ENCODE measurements at places on chromosomes 16 and 17.

GRCh38 chr17:54968988-54969332, 395 bp downstream of the STXBP4 start:
- DNase-seq, result peak; percentile 10

DNA sequence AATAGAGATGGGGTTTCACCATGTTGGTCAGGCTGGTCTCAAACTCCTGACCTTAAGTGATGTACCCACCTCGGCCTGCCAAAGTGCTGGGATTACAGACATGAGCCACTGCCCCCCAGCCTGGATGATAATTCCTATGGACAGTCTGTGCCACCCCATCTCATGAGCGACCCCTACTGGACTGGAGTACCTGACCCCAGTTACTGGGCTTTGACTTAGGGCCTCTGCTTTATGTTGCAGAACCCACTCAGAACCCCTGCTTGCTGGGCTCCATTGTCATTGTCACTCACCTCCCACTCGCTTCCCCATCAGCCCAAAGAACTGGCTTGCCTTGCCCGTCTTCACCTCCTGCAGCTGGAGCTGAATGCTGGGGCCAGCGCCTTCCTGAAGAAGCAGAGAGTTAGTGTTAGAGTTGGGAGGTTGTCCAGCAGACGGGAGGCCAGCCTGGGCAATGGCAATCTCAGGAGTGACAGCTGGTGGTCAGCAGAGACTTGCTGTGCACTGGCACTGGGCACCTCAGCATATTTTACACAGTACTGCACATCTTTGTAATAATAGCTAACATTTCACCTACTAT, 4.0 kb downstream of the TAC4 start:
- DNase-seq, result no peak

- peak; percentile 60 for DNase-seq
These were observed 90.7 kb upstream of the SMIM36 start for GRCh38 chr17:55601874-55602364.

- peak; percentile 9 for DNase-seq
These were observed 48.0 kb upstream of the CDYL2 start for GRCh38 chr16:80852261-80852872.

GRCh38 chr17:8074554-8074953, 13.0 kb downstream of the ALOX12B start:
- DNase-seq, result no peak

GRCh38 chr17:45016823-45017222, 34.6 kb downstream of the DCAKD start:
- DNase-seq, result no peak

DNA sequence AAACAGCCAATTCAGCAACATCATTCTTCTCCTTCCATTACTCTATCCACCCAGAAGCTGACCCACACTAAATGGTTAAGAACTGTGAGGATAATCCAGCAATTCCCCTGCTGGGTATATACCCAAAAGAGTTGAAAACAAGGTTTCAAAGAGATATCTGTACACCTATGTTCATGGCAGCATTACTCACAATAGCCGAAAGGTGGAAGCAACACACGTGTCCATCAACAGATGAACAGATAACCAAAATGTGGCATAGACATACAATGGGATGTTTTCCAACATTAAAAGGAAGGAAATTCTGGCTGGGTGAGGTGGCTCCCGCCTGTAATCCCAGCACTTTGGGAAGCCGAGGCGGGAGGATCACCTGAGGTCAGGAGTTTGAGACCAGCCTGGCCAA, 19.9 kb downstream of the MIS12 start:
- no peak for DNase-seq

DNA sequence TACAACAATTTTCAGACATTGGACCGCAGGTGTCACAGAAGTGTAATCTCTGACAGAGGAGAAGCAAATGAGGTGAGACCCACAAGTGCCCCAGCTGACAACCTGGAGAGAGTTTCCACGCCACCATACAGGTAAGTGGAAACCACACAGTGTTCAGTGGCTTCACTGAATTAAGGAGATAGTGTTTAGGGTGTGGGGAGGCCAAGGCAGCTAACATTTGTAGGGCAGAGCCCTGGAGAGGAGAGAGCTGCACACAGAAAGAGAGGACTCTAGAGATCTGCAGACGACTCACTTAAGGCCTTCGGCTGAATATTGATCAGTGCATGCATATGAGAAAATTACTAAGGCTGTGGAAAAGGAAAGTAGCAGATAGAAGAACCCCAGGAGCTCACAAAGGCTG, 228.9 kb upstream of the TNRC6C start:
- no peak for DNase-seq

- DNase-seq, result no peak
These were observed 929.6 kb upstream of the CDH8 start for GRCh38 chr16:62965831-62966230.

DNA sequence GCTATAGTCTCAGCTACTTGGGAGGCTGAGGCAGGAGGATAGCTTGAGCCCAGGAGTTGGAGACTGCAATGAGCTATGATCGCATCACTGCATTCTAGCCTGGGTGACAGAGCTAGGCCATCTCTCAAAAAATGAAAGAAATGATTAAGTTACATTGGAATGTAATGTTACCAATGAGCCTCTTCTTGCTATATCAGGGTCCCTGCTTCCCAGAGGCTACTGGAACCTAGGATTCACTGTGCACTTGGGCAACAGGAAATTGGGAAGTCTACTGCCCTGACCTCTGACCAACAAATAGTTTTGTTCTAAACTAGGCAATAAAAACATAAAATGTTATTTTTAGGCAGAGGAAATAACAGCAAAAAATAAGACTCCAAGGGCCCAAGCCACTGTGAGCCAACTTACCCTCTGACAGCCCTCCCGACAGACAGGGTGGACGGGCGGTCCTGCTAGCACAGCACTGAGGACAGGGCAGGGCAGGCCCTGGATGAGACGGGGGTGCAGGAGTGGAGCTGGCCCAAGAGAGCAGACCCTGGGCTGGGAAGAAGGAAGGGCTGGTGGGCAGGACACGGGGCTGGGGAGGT, 27.5 kb downstream of the NSMCE1 start:
- peak; percentile 67 for DNase-seq

DNA sequence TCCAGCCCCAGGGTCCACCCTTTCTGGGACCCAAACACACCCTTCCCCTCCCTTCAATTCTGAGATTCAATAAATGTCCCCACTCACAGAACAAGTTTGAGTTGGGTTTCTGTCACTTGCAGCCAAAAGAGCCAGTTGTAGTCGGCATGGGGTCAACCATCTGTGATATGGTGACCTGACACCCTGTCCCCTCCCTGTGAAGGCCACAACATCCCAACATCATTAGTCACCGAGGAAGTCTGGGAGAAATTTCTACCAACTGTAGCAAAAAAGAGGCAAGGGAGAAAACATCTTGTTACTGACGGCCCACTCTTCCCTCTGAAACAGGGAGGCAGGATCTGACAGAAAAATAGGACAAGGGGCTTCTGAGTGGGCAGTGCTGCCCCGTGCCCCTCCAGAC, 638 bp upstream of the LYZL6 start:
- no peak for DNase-seq
